ENCODE measurements at places on chromosomes 16 and 17. TPM values are rescaled to one million over a fixed set of nuclear protein-coding genes. Genes with fewer than 3 reads are reported as not detected.

DNA sequence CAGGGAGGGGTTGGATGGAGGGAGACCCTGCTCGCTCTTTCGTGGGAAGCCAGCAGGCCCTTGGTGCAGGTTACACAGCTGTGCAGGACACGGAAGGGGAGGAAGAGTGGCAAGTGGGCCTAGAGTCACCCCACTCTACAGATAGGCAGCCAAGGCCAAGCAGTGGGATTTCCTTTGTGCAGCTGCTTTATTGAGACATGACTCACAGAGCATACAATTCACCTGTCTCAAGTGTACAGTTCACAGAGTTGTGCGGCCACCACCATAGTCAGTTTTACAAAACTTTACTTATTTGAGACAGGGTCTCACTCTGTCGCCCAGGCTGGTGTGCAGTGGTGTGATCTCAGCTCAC lies 91.2 kb upstream of the CIBAR2 start:
- DNase-seq, result no peak

- no peak for DNase-seq
Observed at GRCh38 chr17:32143527-32143870, 1.2 kb downstream of the RHOT1 start.

DNA sequence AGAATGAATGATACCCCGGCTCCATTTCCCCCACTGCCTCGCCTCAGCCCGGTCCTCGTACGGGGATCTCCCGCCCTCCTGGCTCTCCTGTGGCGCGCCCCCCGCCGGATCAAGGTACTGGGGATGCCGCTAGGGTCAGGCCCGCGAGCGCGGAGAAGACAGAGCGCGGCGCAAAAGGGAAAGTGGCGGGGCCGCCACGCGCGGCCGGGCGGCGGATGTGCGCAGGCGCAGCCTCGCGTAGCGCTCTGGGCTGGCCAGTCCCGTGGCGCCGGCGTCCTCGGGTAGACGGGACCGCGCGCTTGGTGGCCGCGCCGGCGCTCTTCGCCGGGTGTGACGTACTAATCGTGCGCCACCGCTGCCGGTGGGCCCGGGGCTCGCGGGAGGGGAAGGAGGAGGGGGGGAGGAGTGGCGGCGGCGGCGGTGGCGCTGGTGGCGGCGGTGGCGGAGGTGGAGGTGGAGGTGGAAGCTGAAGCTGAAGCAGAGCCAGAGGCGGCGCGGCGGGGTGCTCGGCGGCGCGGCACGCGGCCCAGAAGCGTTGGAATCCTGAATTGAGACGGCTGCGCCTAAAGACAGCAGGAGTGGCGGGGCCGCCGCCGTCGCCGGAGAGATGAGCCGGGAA lies at the start of gene SENP3:
TSS of gene SENP3 (plus strand) at position 331 of the 619 bp plus-strand sequence. CDS start 1,158 bp downstream, outside the sequence.
- no peak for DNase-seq

DNA sequence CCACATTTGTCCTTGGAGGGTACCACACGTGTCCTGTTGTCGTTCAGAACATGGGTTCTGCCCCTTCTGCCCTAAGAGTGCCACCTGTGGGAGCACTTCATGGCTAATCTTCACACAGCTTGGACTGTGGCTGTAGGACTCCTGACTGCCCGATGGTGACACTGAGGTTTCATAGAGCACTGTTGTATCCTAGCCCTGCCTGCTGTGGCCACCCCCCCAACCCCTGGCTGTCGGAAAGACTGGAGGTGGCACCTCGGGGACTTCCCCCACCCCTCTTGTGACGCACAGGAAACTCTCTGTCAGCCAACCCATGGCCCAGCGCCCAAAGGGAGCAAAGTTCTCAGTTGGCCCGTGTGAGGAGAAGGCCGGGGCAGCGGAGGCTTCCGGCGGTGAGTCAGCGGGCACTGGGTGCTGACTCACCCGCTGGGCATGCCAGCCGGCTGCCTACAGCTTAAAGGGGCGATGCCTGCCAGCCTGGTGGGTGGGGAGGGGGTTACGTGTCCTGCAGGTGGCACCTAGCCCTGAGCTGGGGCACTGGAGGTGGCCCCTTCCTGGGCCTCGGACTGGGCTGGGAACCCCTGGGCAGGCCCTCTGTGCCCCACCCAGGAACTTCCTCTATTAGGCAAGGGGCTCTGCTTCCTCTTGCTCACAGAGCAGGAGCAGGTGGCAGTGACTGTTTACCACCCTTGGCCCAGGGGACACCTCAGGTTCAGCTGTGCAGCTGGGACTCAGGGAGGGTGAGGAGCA lies 3.4 kb downstream of the MAP2K3 start:
- DNase-seq, result no peak

DNA sequence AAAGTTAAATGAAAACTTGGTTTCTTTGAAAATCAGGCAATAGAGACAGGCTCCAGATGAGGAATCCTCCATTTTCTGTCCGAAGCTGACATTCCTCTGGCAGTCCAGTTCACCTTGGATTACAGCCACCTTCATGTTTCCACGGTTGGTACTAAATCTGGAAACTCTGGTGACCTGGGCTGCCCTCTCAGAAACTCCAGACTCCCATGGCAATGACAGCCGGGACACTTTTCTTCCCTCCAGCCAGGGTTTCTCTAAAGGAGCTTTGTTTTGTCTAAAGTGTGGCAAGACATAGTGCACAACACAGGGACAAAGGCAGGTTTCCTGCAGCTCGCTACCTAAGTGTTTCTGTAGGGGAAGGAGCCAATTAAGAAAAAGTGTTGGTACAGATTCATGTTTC lies 36.0 kb downstream of the CLUAP1 start:
- DNase-seq, result no peak

DNA sequence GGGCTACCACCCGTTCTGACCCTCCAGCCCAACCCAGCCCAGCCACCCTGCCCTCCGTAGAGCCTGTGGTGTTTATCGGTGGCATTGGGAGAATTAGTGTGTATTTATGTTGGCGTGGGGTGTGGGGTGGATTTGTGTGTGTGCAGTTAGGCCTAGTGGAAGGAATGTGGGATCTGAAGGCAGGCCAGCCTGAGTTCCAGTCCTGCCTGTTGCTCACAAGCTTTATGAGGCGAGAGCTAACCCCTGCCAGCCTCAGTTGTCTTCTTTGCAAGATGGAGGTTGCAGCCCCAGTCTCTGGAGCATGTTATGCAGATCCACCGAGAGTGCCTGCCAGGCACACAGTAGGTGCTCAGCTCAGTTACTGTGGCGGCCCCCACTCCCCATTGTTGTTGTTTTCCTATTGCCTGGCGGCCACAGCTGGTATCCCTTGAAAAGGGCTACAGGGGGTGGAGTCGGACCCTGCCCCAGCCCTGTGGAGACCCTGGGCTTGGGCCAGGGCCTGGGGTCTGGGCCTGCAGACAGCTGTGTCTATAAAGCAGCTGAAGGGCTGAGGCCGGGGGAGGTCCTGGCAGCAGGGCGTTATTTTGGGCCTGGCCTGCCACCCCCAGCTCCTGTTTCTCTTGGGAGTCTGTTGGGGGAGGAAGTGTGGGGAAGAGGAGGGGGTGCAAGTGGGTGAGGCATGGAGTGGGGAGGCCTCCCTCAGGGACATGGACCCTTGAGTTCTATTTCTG lies 5.1 kb downstream of the ERBB2 start:
- peak; percentile 63 for DNase-seq

GRCh38 chr17:48290378-48290777 lies 139.6 kb downstream of the SKAP1 start:
- no peak for DNase-seq

DNA sequence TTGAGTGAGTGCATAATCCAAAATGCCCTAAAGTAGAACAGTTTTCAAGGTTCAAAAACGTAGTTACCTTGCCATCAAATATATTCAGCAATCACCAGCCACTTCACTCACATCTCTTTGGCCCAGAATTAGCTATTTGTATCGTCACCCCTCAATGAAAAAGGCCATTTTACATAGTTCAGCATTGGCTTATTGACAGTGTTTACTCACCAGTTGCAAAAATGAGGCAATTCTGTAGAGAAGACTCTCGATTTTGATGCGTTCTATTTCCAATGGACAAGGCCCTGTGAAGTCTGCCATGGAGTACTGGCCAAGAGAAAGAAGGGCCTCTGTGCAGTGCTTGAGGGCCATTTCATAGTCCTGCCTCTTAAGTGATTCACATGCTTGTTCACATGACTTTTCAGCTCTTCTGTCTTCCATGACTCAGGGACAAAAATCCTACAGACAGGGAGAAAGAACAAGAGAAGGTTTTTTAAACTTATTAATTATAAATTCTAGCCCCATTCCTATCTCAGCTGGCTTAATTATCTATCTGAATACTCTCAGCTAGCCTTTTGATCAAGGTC lies 26.5 kb downstream of the HELZ start:
- DNase-seq, result no peak

GRCh38 chr17:79838522-79839274 lies 542 bp downstream of the CBX4 start:
- peak; percentile 73 for DNase-seq

DNA sequence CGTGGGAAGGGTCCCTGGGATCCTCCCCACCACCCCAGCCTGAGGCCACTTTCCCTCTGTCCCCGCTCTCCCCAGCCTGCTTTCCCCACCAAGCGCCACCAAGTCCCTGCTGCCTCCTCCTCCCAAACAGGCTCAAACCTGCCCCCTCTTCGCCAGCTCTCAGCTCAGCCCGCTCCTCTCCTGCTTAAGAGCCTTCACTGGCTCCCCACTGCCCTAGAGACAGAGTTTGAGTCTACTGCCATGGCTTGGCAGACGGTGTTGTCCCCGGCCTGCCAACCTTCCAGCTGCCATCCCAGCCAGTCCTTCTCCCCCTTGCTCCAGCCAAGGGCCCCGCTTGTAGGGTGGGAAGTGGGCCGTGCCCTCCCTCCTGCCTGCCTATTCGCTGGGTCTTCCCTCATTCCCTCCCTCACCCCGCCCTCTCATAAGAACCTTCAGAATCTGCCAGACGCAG lies 11.1 kb downstream of the IL4R start:
- no peak for DNase-seq

DNA sequence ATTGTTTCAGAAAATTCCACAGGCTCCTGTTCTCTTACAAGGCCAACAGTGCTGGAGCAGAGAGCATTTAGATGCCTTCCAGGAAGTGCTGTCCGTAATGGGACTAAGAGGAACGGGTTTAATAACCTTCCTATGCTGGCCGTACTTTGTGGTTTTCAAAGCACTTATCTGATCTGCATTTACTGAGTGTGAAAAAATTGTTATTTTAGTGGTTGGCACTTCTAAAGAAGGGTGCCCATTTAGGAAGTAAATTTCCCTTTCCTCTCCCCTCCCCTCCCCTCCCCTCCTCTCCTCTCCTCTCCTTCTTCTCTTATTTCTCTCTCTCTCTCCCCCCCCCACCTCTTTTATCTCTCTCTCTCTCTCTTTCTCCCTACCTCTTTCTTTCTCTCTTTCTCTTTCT lies 72.0 kb upstream of the DNAJA2 start:
- no peak for DNase-seq

DNA sequence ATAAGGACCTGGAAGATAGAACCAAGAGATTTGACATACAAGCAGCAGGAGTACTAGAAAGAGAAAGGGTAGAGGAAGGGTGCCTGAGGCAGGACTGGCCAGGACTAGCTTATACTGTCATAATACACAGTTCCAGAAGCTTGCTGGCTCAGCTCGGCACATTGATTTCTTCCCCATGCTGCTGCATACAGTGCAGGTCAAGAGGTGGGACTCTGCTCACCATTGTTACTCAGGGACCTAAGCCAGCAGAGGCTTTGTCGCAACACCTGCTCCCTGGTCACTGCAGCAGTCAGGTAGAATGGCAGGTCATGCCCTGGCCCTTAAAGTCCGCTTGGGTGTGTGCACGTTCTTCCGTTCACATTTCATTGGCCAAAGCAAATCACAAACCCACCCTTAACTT lies 32.8 kb downstream of the LDHD start:
- no peak for DNase-seq

DNA sequence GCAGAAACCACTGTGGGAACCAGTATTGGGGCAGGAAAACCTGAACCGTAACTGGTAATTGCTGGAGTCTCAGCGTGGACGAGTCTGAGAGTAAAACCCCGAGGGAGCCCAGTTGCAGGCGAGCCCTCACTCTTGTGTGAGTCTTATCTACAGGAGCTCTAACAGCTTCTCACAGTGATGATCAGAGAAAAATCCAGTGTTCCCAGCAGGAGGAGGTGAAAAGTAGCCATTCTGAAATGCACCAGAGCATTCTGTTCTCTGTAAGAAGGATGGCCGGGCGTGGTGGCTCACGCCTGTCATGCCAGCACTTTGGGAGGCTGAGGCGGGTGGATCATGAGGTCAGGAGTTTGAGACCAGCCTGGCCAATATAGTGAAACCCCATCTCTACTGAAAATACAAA lies 161.2 kb downstream of the COPRS start:
- DNase-seq, result peak; percentile 16

GRCh38 chr16:80931801-80932707 lies 74.6 kb downstream of the CMC2 start:
- peak; percentile 77 for DNase-seq

DNA sequence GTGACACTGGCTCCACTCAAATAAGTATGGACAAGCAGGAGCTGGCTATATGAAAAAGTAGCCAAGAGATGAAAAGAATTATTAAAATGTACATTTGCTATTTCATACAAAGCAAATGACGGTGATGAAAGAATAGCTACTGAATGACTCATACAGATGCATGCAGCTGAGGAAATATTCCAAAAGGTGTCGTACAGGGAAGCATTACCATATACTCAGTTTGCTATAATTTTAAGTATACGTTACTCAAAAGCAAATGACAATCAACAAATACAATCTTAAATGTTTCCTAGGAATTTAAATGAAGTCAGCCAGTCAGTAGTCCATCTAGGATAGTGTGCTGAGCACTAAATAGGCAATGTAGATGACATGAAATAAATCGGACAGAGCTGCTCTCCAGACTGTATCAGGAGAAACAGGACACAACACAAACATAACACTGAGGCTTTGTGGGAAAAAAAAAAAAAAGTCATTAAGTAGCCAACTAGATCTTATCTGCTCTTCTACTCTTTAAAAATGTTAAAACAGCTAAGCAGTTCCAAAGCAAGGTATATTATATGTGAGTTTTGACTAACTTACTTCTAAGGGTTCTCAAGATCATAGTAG lies 65.0 kb downstream of the NCOR1 start:
- no peak for DNase-seq

- DNase-seq, result no peak
Observed at GRCh38 chr16:64455275-64455674, 666.6 kb downstream of the CDH11 start.

DNA sequence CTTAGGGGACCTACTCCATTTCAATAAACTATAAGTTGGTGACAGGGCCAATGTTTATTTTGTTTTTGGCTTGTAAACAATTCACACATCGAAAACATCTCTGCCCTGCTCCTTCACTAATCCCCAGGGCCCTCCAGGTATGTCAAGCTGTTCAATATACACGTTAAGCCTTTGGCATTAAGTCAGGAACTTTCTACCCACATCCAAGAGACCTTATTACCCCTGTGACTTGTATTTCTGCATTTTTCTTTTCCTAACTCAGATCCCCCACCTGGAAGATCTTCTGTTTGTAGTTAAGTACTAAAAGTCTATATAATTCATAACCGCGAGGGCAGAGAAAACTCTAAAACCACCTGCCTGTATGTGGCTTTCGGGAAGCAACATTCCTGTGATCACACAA lies 106.8 kb upstream of the AXIN2 start:
- no peak for DNase-seq

Gene KRT12
- total RNA-seq, result not detected

Gene SNX20
- not detected for total RNA-seq

Gene ANKS3
- total RNA-seq, result 27.5 TPM

Gene MYO1C
- total RNA-seq, result 78.6 TPM

Gene DLX4
- 0.88 TPM for total RNA-seq

Gene HOXB1
- not detected for total RNA-seq

Gene HEATR9
- not detected for total RNA-seq

Gene OTOP3
- total RNA-seq, result not detected

Gene ARHGAP27
- total RNA-seq, result 13.1 TPM

Gene MMP28
- total RNA-seq, result not detected

Gene TBC1D3K
- total RNA-seq, result not detected

Gene XYLT1
- 22.1 TPM for total RNA-seq

Gene TBC1D3L
- total RNA-seq, result 8.1 TPM
